ENCODE measurements at places on chromosomes 1 and 21.

DNA sequence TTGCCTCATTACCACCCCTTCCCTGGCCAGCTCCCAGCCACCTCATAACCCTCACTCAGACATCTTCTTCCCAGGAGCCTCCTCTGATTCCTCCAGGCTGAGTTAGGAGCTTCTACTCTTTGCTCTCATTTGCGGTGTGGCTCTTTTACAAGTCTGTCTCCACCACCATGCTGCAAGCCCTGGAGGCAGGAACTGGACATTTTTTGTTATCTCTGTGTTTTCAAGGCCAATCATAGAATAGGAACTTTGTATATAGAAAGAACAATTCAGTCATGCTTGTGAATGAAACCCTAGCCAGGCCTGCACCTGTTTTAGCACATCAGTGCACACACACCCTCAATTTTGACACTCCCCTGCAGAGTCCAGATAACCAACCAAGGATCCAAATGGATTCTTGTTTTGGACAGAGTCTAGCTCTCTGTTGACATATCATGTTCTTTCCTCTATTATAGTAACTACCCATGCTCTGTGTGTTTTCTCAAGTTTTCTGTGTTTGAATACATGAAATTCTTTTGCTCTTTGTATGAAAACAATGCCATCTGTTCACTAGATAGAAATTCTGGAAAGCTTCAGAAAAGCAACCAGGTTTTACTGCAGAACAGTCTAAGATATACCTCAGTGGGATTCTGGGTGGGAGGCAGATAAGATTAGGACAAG is 60.9 kb upstream of the ZNF648 start:
- DNase-seq: no peak

DNA sequence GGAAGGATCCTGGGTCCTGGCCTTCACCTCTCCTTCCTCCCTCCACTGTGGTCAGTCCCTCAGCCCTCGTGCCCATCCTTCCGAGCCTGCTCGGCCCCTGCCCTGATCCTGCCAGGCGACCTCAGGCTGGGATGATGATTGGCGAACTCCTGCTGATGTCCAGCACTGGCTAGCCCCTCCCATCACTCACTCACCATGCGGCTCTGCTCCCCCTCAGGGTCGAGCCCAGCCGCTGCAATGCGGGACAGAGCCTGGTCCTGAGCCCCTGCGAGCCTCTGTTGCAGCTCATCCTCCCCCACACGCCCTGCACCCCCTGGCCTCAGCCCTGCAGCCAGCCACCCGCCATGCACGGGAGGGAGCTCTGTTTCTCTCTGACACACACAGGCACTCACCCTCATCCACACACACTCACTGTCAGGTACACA is 100.2 kb downstream of the DMRTB1 start:
- no peak for DNase-seq

GRCh38 chr1:31788825-31789256 is 24.7 kb upstream of the ADGRB2 start:
- peak; percentile 51 for DNase-seq

- DNase-seq: no peak
These were observed 126.2 kb upstream of the DAB1 start for GRCh38 chr1:57550092-57550491.

DNA sequence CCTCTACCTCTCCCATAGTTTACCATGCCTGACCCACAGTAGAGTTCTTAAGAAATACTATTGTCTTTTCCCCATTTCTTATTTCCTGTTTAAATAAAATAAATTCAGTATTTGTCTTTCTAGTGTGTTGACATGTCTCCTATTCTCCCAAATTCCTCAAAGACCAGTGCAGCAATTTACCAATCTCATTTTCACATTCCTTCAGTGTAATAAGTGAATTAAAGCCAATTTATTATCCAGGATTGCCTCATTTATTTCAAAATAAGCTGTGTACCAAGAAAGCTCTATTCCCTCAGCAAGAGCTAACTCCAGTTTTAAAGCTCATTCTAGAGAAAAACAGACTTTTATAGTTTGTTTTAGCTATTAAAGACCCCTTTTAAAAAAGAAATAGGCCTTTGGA is 49.9 kb downstream of the DISC1 start:
- DNase-seq: no peak

DNA sequence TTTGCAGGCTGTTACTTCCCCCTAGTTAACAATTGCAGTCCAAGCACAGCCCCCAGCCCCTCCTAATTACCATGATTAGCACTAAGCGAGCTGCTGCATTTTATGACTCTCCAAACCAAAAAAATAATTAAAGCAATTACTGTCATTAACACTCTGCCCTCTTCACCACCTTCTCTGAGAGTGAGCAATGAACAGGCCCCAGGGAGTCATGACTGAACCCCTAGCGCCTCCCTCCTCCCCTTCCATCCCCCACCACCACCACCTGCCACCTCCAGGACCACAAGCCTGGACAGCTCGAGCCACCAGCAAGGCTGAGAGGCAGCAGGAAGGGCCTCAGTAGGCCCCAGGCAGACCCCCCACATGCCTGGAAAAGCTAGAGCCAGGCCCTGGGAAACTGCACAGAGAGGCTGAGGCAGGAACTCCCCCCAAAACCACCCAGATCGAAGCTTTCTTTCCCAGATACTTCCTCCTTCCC is 35.5 kb upstream of the ZC3H12A start:
- DNase-seq: no peak

- no peak for DNase-seq
These were observed 4.8 kb upstream of the SIM2 start for GRCh38 chr21:36694031-36694515.

GRCh38 chr1:73901738-73902137 is 296.2 kb downstream of the LRRIQ3 start:
- no peak for DNase-seq

DNA sequence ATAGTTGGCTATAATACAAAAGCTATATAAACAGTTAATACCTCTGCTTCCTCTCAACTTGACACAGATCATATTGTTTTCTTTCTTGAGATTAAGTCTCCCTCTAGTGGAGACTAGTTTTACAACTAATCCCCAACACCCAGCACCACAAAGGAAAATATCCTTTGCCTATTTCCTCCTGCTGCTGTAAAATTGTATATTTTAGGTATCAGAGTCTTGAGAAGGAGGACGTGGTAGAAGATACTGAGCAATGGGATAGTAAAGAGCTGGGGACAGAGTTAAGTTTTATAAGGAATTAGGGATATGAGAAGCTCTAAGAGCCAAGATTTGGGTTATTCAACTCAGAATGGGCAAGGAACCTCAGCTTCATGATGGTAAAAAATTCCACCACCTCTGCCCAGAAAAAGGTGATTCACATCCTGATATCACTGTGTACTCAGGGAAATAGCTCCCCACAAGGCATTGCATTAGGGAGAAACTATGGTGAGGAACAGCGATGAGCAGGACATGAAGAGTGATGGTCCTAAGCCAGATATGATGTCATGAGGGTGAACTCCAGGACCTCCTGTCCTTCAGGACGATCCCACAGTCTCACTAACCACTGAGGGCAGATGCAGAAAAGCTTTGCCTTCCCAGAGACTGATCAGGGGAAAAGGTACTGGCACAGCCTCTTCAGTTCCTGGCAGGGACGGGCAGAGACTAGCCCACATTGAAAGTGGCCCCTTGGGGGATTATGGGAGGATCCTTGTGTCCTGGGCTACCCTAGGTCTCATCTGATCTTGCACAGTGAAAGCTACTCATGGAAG is 14.7 kb upstream of the CFAP126 start:
- DNase-seq: peak; percentile 75

DNA sequence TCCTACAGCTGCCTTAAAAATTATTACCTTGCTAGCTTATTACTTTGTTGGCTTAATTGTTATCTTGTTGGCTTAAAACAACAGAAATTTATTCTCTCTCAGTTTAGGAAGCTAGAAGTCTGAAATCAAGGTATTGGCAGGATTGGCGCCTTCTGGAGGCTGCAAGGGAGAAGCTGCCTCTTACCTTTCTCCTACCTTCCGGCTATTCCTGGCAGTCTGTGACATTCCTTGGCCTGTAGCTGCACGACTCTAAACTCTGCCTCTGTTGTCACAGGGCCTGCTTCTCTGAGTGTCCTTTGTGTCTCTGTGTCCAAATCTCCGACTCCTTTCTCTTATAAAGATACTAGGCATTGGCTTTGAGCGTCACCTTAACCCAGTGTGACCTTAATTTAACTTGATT is 579.9 kb upstream of the B3GALT2 start:
- DNase-seq: no peak

- DNase-seq: peak; percentile 22
These were observed 484.4 kb downstream of the PLA2G4A start for GRCh38 chr1:187313115-187313514.

GRCh38 chr21:38931291-38931690 is 125.6 kb downstream of the ETS2 start:
- no peak for DNase-seq

DNA sequence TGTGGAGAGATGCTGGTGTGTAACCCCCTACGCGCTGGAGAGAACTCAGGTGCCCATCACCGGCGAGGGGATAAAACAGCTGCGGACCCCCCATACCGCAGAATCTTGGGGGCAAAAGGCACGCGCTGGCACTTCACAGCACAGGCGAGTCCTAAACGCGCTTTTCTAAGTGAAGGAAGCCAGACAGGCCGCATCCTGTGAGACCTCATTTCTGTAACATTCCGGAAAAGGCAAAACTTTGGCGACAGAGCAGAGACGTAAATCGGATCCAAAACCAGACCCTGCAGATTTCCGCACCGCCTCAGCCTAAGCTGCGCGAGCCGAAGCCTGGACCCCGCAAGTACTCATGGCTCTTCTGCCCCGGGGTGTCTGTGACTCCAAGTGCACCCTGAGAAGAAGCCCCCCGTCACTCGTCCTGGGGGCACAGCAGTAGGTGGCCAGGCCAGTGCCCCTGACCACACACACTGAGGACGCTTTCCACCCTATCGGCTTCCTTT is 60.9 kb downstream of the SLX9 start:
- DNase-seq: no peak

DNA sequence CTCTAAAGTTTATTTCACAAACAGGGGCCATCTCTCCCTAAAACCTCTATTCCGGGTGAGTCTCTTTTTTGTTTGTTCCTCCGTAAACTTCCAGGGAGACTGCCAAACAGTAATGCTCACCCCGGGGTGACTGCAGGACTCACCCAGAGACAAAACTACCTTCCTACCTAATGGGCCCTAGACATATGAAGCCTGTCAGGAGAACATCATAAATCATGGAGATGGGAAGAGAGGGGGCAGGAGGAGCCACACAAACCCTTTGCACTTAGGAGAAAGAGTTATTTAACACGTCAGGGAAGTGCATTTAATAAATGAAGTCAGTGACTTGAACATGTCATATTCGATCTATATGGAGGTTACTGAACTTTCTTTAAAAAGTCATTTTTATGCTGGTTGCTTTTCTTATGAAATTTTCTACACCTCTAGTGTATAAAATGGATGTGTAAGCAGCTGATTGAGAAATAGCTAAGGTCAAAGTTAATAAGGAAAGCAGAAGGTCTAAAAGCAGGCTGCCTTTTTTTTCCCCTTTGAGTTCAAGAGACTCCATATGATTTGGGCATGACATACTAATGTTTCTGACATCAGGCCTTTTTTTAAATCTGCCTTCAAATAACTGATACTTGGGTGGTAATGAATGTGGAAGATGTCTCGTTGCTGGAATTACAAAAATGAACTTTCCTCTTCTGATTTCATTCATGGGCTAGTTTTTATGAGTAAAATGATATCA is 286.9 kb upstream of the USP25 start:
- no peak for DNase-seq

GRCh38 chr1:7060745-7061144 is 275.5 kb downstream of the CAMTA1 start:
- no peak for DNase-seq

GRCh38 chr21:34906401-34906800 is 142.7 kb downstream of the RUNX1 start:
- DNase-seq: no peak

DNA sequence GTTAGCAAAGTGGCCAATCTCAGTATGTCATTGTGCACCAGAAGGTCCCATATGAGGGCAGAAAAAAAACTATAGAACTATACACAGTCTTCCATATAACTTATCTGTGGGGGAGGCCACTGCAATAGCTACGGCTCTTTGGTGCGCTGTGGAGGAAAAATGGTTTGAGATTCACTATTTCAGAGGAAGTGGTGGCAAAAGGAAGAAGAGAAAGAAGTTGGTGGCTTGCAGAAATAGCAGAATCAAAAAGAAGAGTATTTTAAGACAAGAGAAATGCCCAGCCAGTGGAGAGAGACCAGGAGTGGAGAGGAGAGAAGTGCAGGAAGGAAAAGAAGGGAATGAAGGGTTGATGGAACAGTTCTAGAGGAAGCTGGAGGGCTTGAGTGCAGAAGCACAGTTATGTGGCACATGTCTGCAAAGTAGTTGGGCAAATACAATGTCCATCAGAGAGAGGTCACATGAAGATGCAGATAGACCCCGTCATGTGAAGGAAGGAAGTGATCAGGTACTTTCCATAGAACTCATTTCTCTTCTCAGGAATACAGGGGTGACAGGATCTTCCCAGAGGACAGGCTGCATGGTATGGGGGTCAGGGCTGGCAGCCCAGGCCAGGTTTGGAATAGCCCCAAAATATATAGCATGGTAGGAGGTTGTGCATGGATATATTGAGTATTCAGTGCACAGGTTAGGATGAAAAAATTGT is 64.6 kb downstream of the RUNX1 start:
- DNase-seq: no peak

GRCh38 chr21:34270411-34270810 is 93.4 kb upstream of the KCNE2 start:
- no peak for DNase-seq

- no peak for DNase-seq
These were observed 135.4 kb upstream of the ATP1B1 start for GRCh38 chr1:168970926-168971659.

- no peak for DNase-seq
These were observed 5.5 kb downstream of the SIM2 start for GRCh38 chr21:36704281-36704957.

GRCh38 chr1:160083968-160084770 is 2.8 kb downstream of the KCNJ9 start:
- no peak for DNase-seq

GRCh38 chr1:234915924-234916675 is 212.5 kb downstream of the TOMM20 start:
- no peak for DNase-seq

DNA sequence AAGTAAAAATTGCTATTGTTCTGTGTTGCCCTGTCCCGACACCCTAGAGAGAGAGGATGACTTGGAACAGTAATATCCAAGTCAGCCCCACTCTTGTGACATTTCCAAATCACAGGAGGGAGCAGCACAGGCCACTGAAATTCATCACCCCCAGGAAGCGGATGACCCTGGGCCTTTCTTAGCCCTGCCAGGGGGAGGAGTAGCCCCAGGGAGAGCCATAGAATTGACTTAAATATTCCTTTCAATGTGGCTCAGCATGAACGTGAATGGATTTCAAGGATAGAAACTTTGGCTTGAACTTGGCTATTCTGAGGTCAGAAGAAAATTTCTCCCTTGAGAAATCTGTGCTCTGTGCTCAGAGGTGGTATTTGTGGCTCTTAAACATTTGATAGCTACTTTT is 80.6 kb downstream of the CENPF start:
- no peak for DNase-seq

- no peak for DNase-seq
These were observed 76.4 kb downstream of the PTPRU start for GRCh38 chr1:29312469-29313461.

- DNase-seq: no peak
These were observed 81.3 kb downstream of the PLXNA2 start for GRCh38 chr1:208162903-208163302.

- no peak for DNase-seq
These were observed 49.7 kb downstream of the SYT6 start for GRCh38 chr1:114103992-114104391.
